Stimulated activated CD8-positive, alpha-beta memory T cell treated with anti-CD3 and anti-CD28 coated beads, Interleukin-2, amount 100 ng/mL, for 1 hour (primary cell): ENCODE measurements at places on chromosomes 2 and 18.

GRCh38 chr2:144152817-144153271, 367.1 kb downstream of the ZEB2 start:
- no peak for DNase-seq

GRCh38 chr2:241112592-241112991, 10.5 kb upstream of the MTERF4 start:
- DNase-seq, result no peak

GRCh38 chr2:109193807-109194619, 65.0 kb downstream of the SH3RF3 start:
- no peak for DNase-seq

DNA sequence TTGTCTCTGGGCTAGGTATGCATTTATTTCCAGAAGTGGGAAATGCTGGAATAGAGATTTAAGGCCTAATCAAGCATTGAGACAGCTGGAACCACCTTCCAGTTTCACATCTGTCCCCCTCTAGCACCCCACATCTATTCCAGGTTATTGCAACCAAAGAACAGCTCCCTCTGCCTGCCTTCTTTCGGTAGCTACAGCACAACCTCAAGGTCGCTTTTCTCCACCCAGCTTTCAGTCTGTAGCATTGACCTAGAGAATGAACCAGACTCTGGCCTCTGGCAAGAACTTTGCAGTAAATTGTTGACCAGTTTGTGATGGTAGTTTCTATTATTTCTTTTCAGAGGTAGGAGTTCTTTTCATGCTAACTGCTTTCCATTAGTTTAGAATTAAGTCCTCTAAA, 484.2 kb downstream of the DLGAP1 start:
- no peak for DNase-seq

DNA sequence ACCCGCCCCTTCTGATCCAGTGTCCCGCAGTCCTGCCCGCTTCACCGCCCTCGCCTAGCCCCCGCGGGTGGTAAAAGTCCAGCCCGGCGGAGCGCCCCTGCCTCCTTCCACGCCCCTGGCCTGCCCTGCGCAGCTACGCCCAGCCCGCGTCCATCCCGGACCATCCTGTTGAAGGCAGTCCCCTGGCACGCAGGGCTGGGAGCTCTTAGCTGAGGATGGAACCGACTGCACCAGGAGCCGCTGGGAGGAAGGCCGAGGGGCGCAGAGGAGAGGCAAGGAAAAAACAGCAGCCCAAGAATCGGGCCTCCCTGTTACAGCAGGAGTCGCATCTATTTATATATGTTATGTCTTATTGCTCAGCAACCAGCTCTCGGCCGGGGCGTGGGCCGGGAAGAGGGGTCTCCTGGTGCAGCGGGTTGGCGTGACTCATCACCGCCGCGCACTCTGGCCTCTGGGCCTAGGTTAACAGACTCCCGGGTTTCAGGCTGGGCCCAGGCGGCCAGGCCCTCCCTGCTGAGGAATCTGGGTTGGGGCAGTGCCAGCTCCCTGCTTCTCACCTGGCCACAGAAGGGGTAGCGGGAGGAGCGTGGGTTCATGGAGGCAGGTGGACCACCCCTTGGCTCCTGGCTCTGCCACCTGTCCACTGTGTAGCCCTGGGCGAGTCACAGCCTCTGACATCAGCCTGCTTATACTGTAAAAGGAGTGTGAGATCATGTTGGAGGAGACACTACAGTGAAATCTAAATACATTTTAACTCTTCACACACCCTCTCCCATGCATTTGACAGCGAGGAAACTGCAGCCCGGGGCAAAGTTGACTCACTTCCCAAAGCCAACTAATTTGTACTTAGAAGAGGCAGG, 13.4 kb upstream of the MAP3K2 start:
- DNase-seq, result no peak

DNA sequence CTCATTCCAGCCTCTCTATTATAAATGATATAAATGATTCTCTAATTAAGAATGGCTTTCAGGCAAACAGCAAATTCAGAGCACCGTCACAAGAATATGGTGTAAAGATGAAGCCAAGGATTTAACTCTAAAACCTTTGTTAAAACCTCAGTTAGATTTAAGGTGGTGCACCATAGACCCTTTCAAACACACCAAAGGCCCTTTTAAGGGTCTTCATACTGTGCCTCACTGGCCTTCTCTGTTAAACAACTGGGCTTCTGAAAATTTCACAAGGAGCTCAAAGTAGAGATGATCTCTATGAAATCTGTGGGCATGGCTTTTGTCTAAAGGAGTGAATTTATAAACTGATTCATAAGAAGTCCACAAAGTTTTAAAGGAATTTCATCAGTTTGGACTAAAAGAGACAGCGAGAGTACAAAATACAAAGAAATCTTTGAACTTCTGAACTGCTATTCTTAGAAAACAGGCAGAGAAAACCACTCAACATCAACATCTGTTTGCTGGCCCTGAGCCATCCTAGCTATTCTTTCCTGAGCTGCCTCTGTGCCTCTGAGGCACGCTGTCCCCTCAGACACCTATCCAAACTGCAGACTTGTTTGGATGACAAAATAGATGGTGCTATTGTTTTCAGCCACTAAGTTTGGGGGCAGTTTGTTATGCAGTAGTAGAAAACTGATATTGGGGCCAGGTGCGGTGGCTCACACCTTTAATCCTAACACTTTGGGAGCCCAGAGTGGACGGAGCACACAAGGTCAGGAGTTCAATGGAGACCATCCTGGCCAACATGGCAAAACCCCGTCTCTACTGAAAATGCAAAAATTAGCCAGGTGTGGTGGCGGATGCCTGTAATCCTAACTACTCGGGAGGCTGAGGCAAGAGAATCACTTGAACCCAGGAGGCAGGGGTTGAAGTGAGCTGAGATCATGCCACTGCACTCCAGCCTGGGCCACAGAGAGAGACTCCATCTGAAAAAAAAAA, 72.9 kb upstream of the MYCN start:
- no peak for DNase-seq

GRCh38 chr2:216109962-216110614, 940 bp downstream of the XRCC5 start:
- DNase-seq, result no peak

GRCh38 chr2:20213651-20214565, 11.0 kb downstream of the SDC1 start:
- no peak for DNase-seq

GRCh38 chr2:144248350-144249034, 271.4 kb downstream of the ZEB2 start:
- no peak for DNase-seq

GRCh38 chr2:167190053-167190452, 301.8 kb downstream of the XIRP2 start:
- DNase-seq, result no peak

DNA sequence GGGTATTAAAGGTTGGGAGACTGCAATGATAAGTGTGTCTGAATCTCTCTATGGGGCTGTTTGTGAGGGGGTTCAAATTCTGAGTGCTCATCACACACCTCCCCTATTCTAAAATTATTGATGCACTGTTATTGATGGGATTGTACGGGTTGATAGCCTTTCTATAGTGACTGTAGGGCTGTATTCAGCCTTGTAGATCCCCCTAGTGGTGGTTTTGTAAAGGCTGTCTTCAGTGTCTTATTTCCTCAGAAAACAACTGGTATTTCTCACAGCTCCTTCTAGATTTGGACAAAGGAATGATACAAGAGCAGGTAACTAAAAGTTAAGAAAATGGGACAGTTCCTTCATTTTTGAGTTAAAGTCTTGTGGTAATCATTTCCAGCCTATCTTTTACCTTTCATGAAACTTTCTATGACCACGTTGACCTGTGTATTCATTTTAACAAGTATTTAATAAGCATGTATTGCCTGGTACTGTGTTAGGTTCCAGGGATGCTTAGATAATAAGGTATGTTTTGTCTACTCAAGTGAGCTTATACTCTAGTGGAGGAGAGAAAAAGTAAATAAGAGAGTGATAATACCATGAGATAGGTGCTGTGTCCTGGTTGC, 21.2 kb downstream of the SMAD4 start:
- DNase-seq, result no peak

DNA sequence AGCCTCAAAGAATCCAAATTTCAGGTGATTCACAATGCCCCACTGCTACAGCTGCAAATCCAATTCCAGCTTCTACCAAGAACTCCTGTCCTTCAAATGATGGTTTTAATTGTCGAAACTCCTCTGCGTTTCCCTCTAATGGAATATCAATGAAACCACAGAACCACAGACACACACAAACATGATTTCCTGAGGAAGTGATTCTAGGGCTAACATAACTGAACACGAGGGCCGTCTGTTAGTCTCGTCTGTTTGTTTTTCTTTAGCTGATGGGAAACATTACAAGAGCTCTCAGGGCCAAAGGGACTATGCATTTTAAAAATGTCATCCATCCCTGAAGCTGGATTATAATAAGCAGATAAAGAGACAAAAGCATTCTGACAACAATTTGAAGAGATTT, 59.4 kb downstream of the RNF152 start:
- no peak for DNase-seq

DNA sequence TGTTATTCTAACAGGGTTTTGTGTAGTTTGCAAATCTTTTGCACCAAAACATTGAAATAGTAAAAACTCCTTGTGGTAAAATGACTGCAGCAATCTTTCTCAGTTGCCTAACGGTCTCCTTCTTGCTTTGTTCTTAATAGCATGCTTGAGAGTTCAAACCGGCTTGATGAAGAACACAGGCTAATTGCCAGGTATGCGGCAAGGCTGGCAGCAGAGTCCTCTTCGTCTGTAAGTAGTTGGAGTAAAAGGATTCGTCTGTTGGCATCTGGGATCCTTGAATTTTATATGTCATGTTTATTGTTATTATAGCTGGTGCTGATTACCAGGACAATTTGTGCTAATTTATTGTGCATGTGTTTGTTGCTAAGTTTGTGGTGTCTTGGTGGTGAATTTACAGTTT, 138.1 kb downstream of the DTNA start:
- no peak for DNase-seq

GRCh38 chr2:174750923-174751441, 13.3 kb downstream of the CHRNA1 start:
- no peak for DNase-seq

DNA sequence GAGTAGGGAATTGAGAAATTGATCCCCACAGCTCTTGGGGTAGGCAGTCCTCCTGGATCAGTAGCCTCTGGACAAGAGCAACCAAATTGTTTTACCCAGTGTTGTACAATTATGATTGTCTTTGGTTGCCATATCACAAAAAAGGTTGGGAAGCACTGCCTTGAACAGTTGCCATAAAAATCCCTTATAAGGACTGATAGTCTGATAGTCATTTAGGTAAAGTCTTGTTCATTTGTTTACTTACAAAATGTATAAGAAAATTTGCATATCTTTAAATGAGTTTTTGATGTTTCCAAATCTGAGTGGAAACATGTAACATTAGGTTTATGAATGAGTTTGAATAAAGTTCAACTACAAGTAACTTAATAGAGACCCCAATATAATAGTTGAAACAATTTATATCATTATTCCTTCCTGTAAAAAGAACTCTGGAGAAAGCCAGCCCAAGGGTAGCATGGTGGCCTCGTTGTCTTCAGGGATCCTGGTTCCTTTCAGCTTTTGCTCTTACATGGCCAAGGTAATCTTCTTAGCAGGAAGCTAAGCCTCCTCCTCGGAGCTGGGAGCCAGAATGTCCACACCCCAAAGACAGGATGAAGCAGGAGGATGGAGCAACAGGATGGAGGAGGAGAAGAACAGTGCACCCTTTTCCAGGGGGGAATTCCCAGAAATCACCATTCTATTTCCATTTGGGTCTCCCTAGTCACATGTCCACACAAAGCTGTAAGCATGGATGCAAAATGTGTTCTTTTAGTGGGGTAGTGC, 35.7 kb upstream of the NEMP2 start:
- DNase-seq, result no peak

- no peak for DNase-seq
These were observed 54.6 kb downstream of the PIKFYVE start for GRCh38 chr2:208320686-208321085.

- DNase-seq, result no peak
These were observed 190.5 kb upstream of the SESTD1 start for GRCh38 chr2:179455172-179455524.

GRCh38 chr2:11974573-11974972, 228.1 kb downstream of the LPIN1 start:
- DNase-seq, result no peak

GRCh38 chr2:102522890-102523289, 49.9 kb downstream of the SLC9A4 start:
- no peak for DNase-seq

GRCh38 chr2:88639865-88640264, 12.6 kb upstream of the EIF2AK3 start:
- DNase-seq, result no peak

DNA sequence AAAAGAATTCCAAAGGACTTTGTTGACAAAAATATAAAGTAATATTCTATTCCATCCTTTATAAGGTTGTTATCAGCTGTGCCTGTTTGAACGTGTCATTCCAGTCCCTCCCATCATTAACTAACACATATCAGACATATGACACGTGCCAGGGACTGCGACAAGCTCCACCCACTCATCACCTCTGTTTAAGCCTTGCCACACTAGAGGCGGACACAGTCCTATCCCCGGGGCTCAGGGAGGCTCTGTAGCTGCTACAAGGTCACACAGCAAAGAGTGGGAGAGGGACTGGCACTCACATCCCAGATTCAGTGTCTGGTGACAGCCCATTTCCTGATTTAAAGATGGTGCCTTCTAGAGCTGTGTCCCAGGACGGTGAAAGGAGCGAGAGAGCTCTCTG, 30.0 kb downstream of the TBC1D8 start:
- DNase-seq, result no peak

- no peak for DNase-seq
These were observed 335.1 kb upstream of the SKOR2 start for GRCh38 chr18:47586418-47587070.

- DNase-seq, result no peak
These were observed 1462.7 kb upstream of the NXPH2 start for GRCh38 chr2:140242889-140243288.

DNA sequence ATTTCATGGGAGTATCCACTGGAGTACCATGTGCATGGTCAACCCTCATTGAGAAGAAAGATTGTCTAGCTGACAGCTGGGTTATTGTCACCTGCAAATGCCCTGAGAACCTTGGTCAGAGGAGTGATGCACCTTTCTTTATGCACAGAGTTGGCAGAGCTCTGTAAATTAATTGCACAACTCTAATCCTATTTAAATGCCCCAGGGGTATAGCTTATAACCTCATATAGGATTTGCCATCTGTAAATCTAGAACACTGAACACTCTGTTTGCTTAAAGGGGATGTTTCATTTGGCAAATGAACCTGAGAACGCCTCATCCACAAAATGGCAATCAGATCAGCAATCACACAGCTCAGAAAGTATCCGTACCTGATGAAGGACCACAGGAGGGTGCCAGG, 71.8 kb upstream of the SP5 start:
- DNase-seq, result no peak

DNA sequence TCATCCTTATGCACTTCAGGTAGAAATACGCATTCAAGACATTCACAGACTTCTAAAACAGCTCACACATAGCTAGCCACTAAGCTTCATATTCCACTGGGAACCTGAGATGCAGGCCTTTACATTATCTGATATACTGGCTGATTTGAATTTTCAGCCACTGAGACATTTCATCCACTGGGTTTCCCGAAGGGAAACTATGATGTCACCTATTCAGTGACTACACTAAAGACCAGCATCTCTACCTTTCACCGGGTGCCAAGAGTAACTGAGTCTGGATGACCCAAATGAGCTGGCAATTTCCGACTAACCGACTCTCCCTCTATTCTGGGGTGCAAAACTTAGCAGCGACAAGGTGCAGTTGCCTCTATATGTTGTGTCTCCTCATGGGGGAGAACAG, 31.8 kb upstream of the SP140L start:
- DNase-seq, result no peak
